RPMI7951 (cell line): ENCODE measurements at places on chromosomes 11 and 22. TPM values are rescaled to one million over a fixed set of nuclear protein-coding genes. Genes with fewer than 3 reads are reported as not detected.

Gene KIRREL3
- 0.24 and 1.2 TPM in 2 replicates for total RNA-seq

Gene ZFTA
- 6.0 and 8.0 TPM in 2 replicates for total RNA-seq

Gene CDCA5
- total RNA-seq: 41.7 and 45.7 TPM in 2 replicates

Gene CYTH4
- 1.2 and 1.6 TPM in 2 replicates for total RNA-seq

Gene ZNF214
- total RNA-seq: 2.6 and 3.5 TPM in 2 replicates

Gene MUC5AC
- not detected in 2 replicates for total RNA-seq

DNA sequence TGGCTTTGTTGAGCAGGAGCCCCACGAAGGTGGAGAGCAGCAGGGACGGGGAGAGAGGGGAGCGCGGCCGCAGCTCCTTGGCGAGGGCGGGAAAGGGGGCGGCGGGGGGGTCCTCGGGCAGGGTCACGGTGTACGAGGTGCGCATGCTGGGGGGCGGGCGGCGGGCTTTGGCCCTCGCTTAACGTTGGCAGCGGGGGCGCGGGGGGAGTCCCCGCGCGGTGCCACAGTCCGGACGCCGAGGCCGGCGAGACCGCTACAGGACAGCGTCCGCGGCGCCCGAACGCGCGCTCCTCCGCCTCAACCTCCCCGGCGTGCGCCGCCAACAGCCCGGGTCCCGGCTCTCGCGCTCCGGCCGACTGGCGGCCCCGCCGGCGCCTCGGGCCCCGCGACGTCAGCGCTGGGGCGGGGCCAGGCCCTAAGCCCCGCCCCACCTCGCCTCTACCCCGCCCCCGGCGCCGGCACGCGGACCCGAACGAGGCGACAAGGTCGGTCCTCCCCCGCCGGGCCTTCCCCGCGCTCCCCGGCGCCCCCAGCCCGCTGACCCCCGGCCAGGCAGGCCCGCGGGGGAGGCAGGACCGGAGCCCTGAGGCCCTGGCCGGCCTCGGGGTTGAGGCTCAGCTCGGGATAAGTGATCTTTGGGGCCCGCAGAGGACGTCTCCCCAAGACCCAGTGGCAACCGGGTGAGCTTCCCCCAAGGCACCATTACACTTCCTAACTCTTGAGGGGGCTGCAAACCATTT, 17.5 kb downstream of the USP2 start:
- DNase-seq: peak; percentile 43

DNA sequence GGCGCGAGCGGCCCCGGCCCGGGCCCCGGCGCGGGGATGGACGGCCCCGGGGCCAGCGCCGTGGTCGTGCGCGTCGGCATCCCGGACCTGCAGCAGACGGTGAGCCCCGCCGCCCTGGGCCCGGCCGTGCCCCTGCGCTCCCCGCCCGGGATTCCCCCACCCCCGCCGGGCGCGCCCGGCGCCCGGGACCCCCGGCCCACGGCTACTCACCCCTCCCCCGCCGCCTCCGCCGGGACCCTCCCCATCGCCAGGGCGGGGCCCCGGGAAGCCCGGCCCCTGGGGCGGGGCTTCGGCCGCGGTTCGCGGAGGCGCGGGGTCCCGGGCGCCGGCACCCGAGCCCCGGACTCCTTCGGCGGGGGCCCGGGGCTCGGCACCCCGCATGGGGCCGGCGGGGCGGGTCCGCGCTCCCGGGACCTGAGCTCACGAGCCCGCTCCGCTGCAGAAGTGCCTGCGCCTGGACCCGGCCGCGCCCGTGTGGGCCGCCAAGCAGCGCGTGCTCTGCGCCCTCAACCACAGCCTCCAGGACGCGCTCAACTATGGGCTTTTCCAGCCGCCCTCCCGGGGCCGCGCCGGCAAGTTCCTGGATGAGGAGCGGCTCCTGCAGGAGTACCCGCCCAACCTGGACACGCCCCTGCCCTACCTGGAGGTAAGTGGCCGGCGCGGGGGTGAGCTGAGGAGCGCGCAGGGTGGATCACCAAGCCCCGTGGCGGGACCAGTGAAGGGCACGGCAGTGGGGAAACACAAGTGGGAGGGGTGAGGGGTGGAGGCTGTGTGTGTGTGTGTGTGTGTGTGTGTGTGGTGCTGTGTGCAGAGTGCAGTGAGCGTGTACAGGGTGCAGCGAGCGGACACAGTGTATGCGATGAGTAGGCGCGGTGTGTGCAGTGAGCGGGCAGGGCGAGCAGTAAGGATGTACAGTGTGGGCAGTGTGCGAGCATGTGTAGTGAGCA, 2.3 kb downstream of the SHANK3 start:
- DNase-seq: no peak

GRCh38 chr22:27718186-27719035, 83.1 kb downstream of the MN1 start:
- DNase-seq: peak; percentile 94

DNA sequence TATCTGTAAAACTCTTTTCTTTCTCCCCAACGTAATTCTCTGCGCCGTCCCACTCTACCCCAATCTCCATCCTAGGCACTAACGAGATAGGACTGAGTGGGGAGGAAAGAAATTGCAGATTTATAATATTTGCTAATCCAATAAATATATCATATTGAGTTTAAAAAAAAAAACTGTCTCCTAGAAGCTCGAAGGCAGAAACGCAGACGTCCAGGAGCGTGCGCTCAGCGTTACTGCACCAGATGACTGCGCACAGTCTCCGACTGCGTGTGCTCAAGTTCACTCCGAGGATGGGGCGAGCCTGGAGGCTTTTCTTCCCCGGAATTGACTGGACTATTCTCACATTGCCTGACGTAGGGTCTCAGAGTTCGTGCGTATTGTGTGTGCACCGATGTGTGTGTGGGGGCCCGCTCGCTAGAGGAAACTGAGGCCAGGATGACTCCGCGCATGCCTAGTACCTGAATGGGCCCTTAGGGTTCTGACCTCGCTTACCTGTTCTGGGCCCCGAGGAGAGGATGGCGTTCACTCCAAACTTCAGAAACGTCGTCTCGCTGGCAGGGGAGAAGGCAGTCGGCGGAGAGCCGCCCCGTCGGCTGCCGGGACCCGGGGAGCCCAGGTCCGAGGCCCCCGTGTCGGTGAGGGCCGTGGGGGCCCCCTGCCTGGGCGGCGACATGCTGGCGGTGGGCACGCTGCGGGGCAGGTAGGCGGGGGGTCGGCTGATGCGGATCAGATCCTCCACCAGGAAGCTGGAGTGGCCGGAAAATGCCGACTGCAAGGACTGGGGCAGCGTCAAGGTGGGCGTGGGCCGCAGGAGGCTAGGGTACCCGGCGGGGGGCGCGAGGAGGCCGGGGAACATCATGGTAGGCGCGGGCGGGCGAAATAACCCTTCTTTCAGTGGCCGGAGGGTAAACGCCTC, 551 bp downstream of the DBX1 start:
- no peak for DNase-seq

- no peak for DNase-seq
Measured at GRCh38 chr11:23944923-23945322, 551.9 kb upstream of the LUZP2 start.

DNA sequence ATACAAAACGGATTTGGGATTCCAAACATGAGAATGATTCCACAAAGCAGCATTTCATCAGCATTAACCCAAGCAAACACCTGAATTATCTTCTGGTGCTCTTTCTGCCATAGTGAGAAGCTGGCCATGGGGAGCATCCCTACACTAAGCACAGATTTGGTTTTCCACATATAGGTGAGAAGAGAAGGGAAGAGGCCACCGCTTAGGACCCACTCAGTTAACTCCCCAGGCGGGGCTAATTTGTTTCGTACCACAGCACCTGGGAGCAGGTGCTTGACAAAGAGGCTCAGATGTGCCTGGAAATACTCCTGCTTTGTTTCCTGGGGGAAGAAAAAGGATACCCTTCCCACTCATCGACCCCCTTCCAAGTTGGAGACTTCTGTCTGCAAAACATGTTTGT, 64.2 kb downstream of the RAB30 start:
- DNase-seq: no peak

DNA sequence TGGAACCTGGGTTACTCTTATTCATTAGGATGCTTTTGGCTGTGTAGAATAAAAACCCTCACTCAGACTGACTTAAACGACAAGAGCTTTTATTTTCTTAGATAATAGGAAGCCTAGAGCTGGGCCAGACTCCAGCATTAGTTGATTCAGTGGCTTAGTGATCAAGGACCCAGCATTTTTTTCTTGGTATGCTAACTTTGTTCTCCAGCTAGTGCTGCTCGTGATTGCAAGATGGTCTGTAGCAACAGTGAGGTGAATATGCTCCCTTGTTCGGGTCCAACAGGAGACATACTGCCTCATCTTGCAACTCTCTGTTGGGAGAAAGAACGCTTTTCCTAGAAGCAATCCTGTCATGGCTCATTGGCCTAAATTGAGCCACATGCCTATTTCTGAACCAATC, 33.4 kb downstream of the INSC start:
- DNase-seq: no peak
